Left lobe of liver (tissue), 2 donors: ENCODE measurements at places on chromosomes 7 and 10.

DNA sequence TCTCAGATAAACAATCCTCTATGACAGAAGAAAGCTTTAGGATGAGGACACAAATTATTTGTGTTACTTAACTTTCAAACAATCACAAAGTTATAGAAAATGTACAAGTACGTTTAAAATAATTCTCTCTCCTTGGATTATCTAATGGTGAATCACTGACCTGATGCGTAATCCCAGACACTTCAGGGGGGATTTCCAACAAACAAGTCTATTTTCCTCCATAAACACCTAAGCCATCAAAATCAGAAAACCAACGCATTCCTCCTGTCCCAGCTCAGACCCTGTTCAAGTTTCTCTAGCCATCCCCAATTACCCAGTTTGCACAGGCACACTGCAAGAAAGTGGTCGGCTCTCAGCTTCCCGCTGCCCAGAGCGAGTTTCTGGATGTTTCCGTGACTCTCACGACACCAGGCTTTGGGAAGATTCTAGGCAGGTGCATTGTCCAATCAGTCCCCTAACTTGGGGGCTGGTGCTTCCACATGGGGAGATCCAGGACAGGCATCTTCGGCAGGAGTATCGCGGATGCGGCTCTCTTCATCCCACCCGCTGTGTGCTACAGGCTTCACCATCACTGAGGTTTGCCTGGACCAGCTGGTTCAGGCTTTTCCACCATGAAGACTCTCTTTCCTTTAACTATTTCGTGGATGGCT lies 200.0 kb downstream of the ZMYND11 start:
- no peak for DNase-seq

DNA sequence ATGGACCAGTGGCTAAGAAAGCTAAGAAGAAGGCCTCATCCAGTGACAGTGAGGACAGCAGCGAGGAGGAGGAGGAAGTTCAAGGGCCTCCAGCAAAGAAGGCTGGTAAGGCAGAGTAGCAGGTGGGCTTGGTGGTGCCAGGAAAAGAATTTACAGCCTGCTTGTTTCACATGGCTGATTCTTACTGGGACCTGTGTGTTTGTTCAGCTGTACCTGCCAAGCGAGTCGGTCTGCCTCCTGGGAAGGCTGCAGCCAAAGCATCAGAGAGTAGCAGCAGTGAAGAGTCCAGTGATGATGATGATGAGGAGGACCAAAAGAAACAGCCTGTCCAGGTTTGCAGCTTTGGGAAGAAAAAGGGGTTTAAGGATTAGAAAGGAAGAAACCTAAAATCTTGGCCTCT lies 5.0 kb downstream of the NOLC1 start:
- DNase-seq, result no peak

- no peak for DNase-seq
Measured at GRCh38 chr10:8242295-8242872, 187.9 kb downstream of the GATA3 start.

- DNase-seq, result no peak
Measured at GRCh38 chr10:6999232-6999925, 411.5 kb downstream of the SFMBT2 start.

DNA sequence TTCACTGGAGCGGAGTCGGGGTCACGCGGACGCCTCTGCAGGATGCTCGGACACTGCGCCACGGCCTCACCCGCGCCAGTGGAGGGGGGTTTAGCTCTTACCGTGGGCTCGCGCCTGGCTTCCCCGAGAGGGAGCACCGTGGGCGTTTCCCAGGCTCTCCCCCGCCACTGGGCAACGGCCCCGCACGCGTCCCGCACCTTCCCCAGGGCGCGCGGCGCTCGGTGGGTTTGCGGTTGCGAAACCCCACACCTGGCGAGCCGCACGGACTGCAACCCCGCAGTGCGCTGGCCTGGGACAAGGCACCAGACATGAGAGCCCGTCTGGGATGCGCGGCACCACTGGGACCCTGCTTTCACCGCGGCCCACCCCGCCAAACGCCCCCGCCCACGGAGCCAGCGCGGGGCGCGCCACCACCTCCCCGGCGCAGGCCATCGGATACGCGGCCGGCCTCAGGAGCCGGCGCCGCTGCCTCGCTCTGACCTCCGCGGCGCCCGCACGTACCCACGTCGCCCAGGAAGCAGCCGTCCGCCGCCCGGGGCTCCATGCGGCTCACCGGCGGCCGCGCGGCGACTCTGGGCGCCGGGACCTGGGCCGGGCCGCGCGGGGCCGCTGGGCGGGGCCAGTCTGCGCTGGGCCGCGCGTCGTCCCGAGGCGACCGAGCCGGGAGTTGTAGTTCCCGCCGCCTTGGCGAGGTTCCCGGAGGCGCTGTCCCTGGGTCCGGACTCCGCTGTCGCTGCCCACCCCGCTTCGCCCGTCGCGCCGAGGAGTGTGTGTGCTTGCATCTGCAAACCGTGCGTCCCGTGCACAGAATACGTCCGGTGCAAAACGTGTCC lies at the start of gene ASB13:
Gene ASB13 (minus strand): TSS at position 588 of the 833 bp plus-strand sequence. CDS start 44 bp downstream, at position 544.
- DNase-seq, result peak; percentile 91

GRCh38 chr7:112205343-112206237 lies 609 bp downstream of the DOCK4 start:
- peak; percentile 78 for DNase-seq

DNA sequence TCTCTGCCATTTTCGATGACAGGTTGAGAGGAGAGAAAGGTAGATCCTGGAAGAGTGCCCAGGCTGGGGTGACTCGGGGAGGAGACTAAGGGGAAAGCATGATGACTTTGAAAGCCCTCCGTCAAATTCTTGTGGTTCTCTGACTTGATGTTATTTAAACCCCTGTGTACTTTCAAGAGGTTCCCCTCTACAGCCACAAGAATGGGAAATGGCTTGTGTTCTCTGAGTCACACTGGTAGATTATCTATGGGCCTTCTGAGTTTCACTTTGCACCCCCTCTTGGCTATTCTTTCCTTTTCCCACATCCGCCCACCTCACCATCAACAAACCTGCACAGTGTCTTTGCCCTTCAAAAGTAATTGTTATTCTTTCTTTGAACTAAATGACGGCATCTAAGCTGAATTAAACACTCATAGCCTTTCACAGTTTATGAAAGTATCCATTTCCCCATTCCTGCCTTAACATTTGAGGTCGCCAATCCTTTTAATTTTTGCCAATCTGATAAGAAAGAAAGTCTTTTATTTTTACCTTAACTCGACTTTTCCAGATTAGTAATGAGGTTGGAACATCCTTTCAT lies 24.1 kb downstream of the PRF1 start:
- DNase-seq, result no peak

DNA sequence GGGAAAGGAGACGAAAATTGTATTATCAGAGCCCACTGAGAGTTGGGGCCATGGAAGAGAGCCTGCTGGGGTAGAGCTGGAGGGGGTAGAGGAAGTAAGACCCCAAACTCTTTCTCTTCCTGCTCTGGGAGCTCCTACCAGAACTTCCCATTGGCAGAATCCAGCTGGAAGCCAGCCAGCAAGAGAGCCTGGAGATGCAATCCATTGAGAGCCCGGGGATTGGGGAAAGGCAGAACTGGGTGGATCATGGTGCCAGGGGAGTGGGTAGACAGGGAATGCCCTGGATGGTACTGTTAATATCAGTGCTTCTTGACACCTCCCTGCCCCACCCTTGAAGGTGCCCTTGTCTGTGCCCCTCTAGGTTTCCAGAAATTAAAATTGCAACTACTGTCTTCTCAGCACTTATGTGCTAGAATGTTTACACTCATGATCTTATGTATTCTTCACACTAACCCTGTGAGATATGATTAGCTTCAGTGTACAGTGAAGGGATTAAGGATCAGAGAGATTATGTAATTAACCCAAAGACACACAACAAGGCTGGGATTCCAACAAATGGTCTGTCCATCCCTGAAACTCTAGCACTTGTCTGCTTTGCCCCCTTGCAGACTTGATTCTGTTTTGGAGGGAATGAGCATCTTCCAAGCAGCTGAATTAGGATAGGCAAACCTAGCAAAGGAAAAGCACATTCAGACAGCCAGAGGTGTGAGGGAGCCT lies 154.1 kb downstream of the C10orf105 start:
- no peak for DNase-seq

GRCh38 chr7:140923358-140924006 lies 1.2 kb downstream of the BRAF start:
- no peak for DNase-seq

DNA sequence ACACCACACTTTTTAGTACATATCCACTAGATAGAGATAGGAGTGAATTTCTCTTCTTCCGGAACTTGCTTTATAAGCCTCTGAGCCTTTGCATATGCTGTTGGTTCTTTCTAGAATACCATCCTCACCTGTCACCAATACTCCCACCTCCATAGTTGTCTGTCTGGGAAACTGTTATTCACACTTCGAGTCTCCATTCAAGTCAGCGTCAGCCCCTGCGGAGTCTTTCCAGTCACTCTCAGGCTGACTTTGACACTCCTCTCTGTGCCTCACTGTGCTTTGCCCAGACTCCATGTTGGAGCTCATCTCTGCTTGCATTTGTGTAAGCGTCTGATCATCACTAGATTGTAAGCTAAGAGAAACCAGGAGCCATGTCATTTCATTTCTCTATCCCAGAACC lies 66.5 kb upstream of the NRBF2 start:
- DNase-seq, result no peak

DNA sequence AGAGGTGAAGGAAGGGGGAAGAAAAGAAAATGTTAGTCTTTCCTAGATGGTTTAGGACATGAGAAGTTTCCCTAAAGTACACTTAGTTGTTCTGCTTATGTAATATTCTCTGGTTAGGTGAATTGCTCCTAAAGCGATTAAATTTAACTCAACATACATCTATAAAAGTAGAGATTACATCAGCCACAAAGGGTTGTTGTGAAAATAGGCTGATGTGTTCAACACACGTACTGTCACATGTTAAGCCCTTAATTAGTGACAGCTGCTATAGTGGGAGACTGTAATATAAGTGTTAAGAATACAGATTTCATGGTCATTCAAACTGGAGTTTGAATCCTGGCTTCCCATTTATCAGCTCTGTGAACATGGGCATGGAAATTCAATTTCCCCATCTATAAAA lies 12.8 kb downstream of the HECTD2 start:
- no peak for DNase-seq

DNA sequence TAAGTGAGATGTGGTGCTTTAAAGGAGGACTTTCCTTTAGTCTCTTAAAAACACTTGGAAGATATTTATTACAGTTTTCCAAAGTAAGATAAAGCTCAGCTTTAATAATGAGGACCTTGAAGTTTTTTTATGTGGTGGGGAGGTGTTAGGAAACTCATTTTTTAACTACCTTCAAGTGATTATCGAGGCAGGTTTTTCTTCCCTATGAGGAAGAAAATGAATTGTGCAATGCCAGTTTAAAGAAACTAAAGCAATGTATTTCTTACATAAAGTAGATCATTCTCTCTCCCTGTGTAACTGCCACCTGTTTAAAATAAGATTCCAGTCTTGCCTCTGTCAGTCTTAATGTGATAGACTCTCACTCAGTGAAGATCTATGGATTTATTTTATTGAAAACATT lies 27.9 kb downstream of the ZEB1 start:
- DNase-seq, result no peak
